Left hindlimb (tissue), 1 donor: ENCODE measurements at places on chromosomes 3 and 15.

GRCh38 chr3:16768014-16768413 lies 116.7 kb upstream of the PLCL2 start:
- no peak for DNase-seq

DNA sequence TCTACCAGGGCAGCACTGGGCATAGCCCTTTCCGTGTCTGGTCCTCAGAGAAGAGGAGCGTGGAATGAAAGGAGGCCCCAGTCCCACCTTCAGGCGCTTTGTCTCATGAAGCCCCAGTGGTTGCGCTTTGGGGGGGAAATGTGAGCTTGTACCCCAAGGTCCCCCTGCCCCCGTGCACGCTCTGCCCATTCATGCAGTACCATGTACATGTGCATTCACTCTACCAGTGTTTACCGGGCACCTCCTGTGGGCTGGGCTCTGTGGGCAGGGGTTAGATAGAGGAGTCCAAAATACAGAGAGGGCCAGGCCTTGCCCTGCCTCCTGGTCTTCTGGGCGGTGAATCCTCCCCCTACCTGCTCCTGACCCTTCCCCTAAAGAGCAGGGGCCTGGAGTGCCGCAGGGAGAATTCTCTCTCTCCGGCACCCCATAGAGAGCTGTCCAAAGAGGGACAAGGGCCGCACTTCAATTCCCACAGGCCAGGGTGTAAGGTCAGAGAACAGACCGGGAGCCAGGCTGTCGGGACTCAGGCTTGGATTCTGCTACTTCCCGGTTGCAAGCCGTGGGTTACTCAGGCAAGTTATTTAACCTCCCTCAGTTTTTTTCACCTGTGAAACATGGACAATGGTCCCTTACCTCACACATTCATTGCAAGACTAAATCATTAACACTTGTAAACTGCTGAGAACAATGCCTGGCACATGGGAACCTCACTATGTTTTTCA lies 153.4 kb downstream of the MEGF11 start:
- no peak for DNase-seq

DNA sequence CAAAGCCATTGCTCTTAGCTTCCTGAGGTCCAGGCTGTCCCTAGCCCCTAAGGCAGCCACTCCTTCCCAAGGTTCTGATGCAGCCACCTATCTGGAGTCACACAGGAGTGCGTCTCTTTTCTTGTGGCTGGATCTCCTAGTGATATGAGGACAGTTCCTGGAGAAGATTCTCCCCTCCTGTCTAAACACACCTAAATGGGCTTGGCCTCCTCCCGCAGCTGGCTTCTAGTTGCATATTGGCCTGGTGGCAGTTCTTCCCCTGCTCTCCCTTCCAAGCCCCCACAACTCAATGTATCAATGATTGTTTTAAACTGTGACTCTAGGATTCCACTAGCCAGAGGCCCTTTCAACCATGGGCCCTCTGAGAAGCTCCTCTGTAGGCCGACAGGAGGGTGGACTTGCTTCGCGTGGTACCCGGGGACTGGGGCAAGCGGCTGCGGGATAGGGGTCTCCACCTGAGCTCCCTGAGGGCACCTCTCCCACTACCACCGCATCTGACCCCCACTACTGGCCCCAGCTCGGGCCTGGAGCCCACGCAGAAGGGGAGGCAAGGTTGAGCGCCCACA lies 1.4 kb downstream of the ITGA11 start:
- no peak for DNase-seq

- DNase-seq, result no peak
Measured at GRCh38 chr3:15657016-15657415, 55.5 kb downstream of the BTD start.

GRCh38 chr15:25508369-25509002 lies 69.7 kb upstream of the UBE3A start:
- DNase-seq, result no peak

- no peak for DNase-seq
Measured at GRCh38 chr3:141959589-141960554, 83.4 kb downstream of the ATP1B3 start.

- no peak for DNase-seq
Measured at GRCh38 chr3:69324362-69325025, 61.4 kb downstream of the FRMD4B start.

GRCh38 chr3:15220661-15221060 lies 14.6 kb downstream of the CAPN7 start:
- DNase-seq, result no peak

GRCh38 chr3:81699536-81700320 lies 61.7 kb downstream of the GBE1 start:
- no peak for DNase-seq

- no peak for DNase-seq
Measured at GRCh38 chr3:148820361-148821245, 7.0 kb upstream of the CPB1 start.

DNA sequence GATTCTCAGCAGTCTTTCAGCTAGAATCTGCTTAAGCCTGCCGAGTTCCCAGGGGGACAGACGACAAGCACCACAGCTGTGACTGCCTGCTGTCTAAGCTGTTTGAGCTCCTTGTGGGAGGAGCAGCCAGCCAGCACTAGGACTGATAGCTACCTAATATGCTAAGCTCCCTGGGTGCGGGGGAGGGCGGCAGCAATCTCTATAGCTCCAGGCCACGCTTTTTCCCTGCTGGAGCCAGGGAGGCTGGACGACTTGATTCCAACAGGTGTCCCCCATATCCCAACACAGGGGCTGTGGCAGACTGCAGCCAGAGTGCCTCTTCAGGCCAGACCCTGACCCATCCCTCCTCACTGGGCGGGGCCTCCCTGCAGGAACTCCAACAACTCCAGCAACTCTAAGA lies 134.1 kb upstream of the ARPP21 start:
- DNase-seq, result peak; percentile 58

DNA sequence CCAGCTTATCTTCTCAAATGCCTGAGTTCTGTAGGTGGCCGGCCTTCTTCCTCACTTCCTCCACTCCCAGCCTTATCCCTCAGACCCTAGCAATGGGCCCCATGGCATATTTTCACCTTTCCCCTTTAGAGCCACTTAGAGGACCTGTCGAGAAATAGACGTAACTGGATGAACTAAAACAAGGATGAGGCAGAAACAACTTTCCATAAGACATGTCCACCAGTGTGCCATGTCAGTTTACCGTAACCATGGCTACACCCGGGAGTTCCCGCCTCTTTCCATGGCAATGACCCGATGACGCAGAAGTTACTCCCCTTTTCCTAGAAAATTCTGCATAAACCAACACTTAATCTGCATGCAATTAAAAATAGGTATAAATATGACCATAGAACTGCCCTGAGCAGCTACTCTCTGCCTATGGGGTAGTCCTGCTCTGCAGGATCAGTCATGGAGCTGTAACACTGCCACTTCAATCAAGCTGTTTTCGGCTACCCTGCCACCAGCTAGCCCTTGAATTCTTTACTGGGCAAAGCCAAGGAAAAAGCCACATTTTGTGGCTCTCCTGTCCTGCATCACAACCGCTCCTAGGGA lies 55.1 kb upstream of the ZBTB38 start:
- DNase-seq, result no peak

- DNase-seq, result no peak
Measured at GRCh38 chr15:40042791-40043320, 3.9 kb upstream of the SRP14 start.

- no peak for DNase-seq
Measured at GRCh38 chr3:52463416-52463815, 8.0 kb downstream of the NISCH start.

DNA sequence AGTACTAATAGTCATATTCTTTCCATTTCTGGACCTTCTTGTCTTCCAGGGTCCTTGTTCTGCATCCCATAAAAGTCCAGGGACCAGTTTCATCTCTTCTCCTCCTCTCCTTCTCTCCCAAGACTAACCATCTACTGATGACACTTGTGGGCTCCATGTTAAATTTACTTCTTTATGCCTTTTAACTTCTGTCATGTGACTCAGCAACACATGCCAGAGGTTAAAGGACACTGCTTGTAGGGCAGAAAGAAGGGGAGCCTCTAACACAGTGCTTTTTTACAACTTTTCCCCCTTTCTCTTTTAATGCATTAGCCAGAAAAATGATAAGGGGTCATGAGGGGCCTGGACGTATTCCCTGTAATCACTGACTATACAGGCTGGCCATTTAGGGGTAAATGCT lies 10.0 kb downstream of the SH3GL3 start:
- no peak for DNase-seq

GRCh38 chr15:82851981-82852511 lies 42.6 kb downstream of the WHAMM start:
- DNase-seq, result no peak
